Common myeloid progenitor, CD34-positive (primary cell): ENCODE measurements at places on chromosomes 12 and 14.

DNA sequence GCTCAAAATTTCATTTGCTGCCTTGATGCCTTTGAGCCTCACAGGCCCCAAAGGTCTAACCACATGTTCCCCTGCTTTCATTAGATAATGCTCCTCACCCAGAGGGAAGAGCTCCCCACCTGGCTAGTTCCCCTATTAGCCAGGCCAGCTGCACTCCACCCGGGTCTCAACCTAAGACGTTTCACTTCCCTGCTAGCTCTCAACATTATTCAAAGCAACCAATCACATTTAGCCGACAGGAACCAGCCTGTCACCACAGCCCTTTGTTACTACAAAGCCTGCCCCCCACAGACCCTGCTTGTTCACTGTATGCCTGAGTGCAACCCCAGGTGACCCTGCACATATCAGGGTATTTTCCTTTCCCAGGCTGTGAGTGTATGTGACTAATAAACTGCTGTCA, 78.6 kb downstream of the SLC15A5 start:
- peak; percentile 73 for DNase-seq

DNA sequence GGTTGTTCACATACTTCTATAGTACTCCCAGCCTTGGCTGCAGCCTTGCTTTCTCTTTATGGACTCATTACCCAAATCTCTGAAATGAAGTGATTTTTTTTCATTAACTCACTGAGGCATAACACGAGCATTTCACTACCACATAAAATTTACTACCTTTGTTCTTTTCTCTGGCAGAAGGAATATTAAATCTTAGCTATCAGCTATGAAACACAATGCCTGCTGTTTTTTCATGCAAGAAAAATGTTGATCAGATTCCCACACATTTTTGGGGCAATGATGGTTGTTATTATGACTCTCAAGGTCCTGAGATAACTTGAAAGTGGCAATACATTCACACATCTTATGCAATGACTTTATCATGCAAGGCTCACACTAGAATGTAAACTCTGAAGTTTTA, 225.3 kb upstream of the ATP2B1 start:
- DNase-seq = no peak

DNA sequence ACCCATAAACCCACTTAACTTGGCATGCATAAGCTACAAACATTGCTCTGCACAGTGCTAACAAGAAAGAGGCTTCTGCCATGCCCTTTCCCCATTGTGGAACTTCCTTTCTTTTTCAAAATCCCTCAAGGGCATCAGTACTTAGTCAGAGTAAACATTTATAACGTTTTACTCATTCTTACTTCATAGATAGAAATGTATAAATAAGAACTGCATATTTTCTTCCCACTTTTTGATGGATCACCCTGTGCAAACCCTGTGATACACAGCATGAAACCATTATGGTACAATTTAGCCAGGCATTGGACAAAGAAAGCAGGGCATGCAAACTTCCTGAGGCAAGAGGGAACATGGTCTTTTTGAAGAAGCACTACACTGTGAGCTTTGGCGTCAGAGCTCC, 113.8 kb upstream of the FOXG1 start:
- no peak for DNase-seq

DNA sequence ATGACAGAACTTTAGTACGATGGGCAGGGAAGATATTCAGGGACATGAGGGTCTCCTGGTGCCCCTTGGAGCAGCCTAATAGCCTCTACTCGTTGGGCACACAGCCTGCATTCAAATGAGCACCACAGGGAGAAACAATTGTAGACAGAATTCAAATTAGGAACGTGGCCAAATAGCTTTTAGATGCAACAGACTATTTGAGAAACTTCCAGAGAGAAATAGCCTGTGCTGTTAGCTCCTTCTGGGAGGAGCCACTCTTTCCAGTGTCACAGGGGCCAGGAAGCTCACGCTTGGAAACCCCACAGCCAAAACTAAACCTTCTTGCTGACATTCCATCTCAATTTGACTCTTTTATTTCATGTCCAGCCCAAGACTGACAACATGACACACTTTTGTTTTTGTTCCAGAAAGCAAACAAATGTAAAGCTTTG, 114.5 kb downstream of the RPAP3 start:
- no peak for DNase-seq

- DNase-seq = no peak
Observed at GRCh38 chr12:53048033-53048779, 1.7 kb upstream of the TNS2 start.

DNA sequence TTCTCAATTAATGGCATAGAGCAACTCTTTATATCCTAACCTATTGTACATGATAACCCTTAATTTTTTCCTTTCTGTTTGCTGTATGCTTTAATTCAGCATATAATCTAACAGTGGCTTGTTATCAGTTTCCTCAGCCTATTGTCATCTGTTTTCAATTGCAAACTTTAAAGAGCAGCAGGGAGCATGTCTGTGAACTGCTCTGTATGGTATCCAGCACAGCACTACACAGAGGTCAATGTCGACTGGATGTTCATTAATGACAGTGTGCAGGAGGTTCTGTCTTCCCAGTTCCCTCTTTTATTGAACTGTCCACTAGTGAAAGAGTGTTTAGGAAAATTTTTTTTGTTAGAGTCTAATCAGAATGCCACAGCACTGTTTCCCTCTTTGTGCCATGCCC, 609.1 kb downstream of the SOX5 start:
- no peak for DNase-seq

- DNase-seq = no peak
Observed at GRCh38 chr12:7146228-7146627, 16.1 kb downstream of the CLSTN3 start.

DNA sequence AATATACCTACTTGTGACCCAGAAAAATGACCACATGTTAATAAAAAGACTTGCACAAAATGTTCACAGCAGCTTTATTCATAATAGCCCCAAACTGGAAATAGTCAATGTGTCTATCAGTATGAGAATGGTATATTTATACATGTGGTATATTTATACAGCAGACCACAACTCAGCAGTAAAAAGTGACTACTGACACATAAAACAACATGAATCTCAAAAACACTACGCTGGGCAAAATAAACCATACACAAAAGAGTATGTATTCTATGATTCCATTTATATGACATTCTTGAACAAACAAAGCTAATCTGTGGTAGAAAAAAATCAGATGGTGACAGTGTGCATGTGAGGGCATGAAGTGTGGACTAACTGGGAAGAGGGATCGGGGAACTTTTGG, 35.1 kb downstream of the ARF6 start:
- DNase-seq = no peak

- DNase-seq = peak; percentile 35
Observed at GRCh38 chr12:126784328-126784921, 1482.5 kb upstream of the TMEM132C start.

- DNase-seq = no peak
Observed at GRCh38 chr12:19423166-19423930, 15.9 kb upstream of the AEBP2 start.

GRCh38 chr14:102928412-102929240, 6.2 kb downstream of the AMN start:
- peak; percentile 89 for DNase-seq

DNA sequence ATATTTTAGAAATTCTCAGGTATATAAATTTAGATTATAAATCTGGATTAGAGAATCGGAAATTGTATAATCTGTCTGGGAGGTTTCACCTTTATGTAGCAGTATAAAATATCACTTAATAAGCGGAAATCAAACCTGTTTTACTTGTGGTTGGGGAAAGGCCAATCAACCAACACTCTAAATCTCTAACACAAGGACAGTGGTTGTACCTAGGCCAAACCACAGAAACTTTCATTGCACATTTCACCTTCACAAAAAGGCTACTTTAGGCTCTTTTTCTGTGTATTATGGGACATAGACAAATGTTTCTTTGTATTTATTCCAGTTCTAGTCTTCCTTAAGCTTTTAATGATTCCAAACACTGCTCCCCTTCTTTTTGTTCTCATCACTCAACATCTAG, 19.8 kb downstream of the ERH start:
- DNase-seq = no peak

GRCh38 chr14:90140956-90141316, 79.1 kb downstream of the KCNK13 start:
- DNase-seq = no peak

DNA sequence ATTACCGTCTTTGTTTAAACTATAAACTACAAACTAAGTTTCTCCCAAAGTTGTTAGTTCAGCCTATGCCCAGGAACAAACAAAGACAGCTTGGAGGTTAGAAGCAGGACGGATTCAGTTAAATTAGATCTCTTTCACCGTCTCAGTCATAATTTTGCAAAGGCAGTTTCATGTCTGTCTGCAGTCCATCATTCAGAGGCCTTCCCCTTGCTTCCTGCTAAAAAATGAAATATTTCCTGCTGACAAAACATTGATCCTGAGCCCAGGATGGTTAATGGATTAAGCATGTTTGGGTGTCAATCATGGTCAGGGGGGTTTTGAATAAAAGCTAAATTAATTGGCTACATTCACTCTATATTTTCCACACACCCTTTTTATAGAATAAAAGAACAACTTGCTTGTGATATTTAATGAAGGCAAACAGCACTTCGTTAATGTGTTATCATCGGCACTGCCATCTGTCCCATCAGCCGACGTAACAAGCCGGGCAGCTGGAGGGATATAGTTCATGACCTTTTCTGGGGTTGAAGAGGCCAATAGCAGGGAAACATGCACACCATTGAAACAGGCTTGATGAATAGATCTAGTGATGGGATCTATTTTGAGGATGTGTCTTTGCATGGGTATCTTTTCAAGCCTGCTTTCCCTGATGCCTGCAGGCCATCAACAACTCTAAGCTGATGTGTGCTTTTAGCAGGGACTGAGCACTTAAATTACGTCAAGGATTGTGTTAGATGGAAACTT, 521.3 kb upstream of the TMEM132C start:
- no peak for DNase-seq

DNA sequence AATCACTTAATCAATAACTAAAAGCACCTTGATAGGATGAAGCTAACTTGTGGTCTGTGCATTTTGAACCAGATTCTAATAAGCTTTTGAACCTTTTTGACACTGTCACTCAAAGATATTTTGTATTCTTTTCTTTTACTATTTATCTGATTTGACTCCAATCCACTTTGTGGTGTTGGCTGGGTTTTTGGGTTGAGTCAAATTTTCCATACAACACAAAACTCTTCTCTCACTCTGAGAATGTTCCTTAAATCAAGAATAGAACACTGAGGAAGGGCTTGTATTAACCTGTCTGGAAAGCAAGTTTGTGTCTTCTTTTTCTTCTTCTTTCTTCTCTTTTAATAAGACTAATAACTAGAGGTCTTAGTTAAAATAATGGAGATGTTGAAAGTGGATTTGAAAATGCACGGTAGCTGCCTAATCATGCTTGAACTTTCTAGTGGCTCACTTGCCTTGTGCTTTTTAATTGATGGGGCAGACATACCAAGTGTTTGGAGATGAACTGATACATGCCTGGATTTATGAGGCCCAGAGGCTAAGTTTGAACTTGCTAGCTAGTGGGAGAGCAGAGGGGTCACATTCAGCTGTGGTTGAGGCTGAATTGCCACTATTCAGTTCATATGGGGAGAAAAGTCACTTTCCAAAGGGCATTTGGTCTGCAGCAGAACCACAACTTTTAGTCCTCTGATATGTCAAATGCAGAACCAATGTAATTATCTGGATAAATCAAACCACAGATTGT, 93.5 kb upstream of the PTHLH start:
- DNase-seq = no peak

DNA sequence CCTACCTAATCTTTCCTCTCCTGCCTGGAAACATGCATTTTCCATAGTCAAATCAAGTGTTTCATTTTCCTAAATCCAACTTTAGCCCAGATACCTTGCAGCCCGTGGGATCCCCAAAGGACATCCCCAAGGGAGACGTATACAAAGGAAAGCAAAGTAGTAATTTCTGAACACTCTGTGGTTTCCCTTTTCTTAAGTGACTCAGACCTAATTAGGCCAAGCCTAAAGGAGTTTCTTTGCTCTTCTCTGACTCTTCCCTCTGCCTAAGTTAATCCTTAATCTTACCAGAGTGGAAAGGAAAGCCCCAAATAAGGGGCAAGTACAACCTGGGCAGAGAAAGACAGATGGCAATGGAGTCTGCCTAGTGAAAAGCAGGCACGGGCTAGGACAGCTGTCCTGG, 250.3 kb downstream of the SPTSSA start:
- DNase-seq = no peak

DNA sequence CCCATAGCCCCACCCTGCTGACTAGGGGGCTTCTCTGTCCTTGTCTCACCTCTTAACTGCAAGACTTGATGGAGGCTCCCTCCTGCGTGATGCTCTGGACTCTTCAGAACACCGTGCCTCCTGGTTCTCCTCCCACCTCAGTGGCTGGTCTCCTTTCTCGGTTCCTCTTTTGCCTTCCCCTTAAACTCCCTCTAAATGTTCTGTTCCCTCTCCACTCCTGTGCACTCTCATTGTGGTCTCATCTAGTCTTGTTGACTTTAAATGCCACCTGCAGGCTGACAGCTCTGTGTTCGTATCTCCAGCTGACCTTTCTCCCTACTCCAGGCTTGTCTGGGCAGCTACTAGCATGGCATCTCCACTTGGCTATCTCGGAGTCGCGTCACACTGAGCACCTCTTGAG, 28.3 kb downstream of the DYNC1H1 start:
- DNase-seq = peak; percentile 11
